ENCODE measurements at places on chromosomes 12 and 14.

- DNase-seq: no peak
Observed at GRCh38 chr14:48378541-48378940, 703.1 kb upstream of the MDGA2 start.

DNA sequence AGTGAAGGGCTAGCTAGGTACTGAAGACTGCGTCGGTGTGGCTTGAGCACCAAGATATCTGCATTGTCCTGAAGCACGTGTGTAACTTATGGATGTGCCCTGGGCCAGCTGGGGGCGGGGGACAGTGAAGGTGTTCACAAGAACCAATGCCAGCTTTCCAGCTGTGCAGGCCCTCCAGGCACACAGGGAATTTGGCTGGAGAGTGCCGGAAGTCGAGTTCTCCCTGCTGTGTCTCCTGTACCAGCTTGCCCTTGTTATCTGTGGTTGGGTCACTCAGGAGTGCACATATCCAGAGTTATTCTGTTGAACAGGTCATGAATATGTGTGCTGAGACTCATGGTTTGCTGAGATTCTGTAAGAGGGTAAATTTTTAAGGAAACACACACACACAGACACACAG is 75.9 kb upstream of the CRY1 start:
- DNase-seq: no peak

DNA sequence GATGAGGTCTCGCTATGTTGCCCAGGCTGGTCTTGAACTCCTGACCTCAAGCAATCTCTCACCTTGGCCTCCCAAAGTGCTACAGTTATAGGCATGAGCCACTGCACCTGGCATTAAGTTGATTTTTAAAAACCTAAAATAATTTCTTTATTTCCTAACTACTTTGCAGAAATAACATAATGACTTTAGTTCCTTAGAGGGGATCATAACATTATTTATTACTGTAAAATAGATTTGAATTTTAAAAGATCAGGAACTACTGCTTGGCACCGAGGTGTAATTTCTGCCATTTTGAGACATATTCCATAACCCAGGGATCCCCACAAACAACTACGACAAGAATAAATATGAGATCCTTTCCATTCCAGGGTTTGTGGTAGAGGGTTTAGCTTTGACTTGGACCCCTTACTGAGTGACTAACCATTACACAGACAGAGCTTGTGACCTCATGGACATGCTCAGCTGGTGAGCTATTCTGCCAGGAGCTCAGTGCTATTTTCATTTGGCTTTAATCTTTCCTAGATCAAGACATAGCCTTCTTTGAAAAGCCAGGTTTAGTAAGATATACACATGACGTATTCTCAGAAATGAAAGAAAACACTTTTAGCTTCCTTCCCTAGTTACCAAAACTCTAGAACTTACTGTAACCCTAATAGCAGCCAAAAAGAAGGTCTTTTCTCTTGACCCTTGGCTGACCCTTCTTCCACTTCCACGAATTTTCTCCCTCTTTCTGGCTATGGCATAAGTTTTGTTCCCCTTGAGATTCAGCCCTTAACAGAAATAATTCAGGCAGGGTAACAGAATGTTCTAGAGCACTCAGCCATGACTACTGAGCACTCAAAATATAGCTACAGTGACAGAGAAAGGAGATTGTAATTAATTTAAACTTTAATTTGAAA is 75.1 kb upstream of the NUDT4 start:
- no peak for DNase-seq

DNA sequence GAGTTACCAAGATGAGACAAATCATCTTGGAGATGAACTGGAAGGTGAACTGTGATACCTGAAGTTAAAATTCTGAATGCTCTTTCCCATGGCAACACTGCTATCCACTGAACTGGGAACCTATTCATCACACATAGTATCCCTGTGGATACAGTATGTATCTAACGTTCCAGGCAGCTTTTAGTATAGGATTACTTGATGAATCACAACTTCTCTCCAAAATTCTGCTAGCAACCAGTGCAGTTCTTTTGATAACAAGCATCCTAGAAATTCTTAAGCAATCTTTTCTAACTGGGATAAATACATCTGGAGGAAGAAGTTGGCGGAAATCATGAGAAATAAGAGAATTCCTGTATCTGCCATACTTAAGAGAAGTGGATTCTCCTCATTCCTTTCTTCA is 66.4 kb downstream of the PAWR start:
- DNase-seq: no peak

GRCh38 chr14:63448841-63449240 is 94.3 kb downstream of the PPP2R5E start:
- no peak for DNase-seq

DNA sequence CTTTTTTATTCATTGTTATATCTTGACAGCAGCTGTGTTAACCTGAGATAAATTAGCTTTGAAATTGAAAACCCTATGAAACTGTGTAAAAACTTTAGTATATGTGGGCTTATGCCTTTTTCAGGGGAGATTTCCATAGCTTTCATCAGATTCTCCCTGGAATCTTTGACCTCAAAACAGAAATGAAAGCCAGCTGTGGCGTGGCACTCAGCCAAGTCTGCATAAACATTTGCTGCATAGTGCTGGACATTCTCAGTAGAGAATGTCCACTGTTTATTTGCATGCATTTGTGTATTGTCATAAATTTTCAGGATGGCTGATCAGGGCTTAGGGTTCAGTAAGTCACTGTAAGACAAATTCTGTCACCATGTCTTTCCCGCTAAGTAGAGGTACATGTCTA is 115.3 kb upstream of the NAP1L1 start:
- no peak for DNase-seq

GRCh38 chr12:111777345-111778045 is 10.8 kb downstream of the ALDH2 start:
- no peak for DNase-seq

DNA sequence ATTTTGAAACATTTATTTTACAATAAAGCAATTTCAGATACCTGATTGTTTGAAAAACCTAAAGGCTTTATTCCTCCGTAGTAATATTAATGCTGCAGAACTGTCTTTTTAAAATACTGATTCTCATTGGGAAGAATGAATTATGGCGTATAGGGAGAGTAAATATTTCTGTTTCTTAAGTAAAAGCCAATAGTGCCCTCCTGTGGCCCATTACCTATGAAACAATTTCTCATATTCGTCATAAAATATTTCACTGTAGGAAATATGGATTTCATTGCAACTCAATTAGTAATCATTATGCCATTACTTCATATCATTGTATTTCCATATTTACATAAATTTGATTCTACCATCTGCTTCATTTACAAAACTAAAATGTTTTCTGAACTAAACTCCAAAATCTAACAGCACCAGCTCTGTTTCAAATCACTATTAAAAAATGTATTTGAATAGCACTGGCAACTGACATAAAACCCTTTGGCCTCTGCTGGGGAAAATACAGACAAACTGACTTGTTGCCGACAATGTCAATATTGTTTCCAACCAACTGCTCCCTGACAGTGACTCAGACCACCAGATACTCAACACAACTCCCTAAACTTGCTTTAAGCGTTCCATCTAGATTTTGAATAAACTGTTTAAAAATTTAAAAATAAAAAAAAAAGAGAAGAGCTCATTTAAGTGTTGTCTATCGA is 290.3 kb downstream of the NAV3 start:
- DNase-seq: no peak

GRCh38 chr14:103501041-103501870 is 21.4 kb downstream of the CKB start:
- no peak for DNase-seq

DNA sequence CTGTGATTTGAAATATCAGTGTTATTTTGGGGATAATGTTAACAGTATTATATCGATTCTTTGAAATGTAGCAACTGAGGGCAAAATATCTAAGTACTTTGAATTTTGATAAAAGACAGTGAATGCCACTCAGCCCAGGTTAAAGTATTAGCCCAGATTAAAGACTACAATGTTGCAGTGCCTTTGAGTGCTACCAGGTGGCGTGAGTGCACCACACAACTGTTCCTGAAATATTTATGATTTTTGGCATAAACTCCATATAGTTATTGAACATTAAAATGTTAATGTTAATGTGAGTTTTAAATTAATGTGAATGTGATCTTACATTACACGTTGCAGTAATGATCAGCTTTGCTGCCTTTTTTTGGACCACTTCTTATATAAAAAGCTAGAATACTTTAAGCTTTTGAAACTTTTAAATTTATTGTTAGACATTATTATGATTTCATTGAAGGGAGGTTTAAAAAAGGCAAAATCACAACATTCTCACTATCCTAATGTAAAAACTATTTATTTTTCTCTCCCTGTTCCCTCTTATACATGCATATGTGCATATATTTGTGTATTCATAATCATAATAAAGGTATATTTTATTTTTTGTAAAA is 22.5 kb downstream of the MRPS35 start:
- no peak for DNase-seq

- DNase-seq: no peak
Observed at GRCh38 chr12:96015672-96016071, 19.5 kb upstream of the HAL start.

GRCh38 chr12:114529966-114530365 is 124.0 kb upstream of the TBX5 start:
- DNase-seq: no peak

DNA sequence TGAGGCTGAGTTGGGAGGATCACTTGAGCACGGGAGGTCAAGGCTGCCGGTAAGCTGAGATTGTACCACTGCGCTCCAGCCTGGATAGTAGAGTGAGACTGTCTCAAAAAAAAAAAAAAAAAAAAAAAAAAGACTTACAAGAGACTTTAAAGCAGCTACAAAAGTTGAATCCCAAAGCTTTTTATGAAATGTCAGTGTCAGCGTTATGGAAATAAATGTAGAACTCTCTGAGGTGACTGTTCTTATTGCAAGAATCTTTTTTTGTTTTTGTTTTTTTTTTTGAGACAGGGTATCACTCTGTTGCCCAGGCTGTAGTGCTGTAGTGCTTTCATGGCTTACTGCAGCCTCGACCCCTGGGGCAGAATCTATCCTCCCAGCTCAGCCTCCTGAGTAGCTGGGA is 17.2 kb downstream of the FUT8 start:
- no peak for DNase-seq

DNA sequence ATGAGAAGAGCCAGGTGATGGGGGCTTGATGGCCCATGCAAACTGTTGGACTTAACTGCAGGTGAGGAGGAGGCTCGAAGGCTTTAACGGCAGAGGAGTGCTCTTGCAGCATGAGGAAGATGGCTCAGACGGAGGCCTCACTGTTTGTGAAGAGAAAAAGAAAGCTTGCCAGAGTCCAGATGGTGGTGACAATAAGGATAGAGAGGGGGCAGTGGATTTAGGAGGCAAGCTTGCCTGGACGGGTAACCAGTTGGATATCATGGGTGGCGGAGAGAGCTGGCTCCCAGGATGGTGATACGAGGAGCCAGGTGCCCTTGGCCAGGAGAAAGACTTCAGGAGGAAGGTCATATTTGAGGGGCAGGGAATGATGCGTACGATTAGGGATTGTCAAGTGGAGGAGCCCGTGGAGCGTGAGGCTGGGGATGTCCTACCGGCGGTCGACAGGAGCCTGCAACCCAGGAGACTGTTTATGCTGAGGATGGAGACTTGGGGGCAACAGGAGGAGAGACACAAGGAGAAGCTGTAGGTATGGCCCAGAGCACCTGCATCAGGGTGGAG is 71.8 kb downstream of the CACNA1C start:
- DNase-seq: no peak

DNA sequence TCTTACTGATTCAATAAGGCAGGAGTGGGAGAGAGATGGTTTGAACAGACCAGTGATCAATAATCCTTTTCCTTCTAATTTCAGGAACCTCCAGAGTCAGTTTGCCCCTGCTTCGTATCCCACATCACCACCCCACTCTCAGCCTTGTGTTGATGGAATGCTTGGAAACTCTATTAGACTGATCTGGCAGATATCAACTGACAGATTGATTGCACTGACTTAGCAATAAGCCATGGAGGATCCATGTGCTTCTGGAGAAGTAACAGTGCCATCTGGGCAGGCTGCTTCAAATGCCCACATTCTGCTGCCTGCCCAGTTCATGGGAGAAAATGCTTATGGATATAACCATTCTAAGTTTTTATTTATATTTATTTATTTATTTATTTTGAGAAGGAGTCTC is 218.0 kb downstream of the SLC2A13 start:
- no peak for DNase-seq

DNA sequence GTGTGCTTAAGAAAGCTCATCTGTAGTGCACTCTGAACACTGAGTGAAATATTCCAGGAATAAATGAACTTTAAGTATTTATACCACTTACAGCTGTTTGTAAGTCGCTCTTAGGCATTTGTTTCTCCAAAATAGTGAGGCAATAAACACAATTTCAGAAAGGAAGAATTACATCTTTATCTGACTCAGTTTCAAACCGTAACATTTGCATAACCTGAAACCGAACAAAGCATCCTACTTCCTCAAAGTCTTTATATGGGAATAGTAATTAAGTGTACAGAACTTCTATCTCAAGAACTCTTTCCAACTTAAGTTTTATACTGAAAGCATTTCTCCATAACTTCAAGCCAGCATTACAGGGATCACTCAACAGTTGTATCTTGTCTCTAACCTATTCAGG is 58.4 kb downstream of the SOX5 start:
- no peak for DNase-seq

GRCh38 chr12:53938326-53939140 is at the start of gene HOXC13:
HOXC13 (plus strand) TSS chr12:53938831; CDS start chr12:53938907, 76 bp downstream.
- DNase-seq: no peak

GRCh38 chr12:89544681-89545184 is 18.9 kb upstream of the POC1B start:
- no peak for DNase-seq

GRCh38 chr14:44353805-44354204 is 153.3 kb downstream of the FSCB start:
- no peak for DNase-seq

- no peak for DNase-seq
Observed at GRCh38 chr14:51207621-51208020, 32.4 kb upstream of the TMX1 start.

- no peak for DNase-seq
Observed at GRCh38 chr14:87494010-87494409, 499.0 kb downstream of the GALC start.

- DNase-seq: no peak
Observed at GRCh38 chr14:73025544-73025943, 1.4 kb downstream of the ZFYVE1 start.

DNA sequence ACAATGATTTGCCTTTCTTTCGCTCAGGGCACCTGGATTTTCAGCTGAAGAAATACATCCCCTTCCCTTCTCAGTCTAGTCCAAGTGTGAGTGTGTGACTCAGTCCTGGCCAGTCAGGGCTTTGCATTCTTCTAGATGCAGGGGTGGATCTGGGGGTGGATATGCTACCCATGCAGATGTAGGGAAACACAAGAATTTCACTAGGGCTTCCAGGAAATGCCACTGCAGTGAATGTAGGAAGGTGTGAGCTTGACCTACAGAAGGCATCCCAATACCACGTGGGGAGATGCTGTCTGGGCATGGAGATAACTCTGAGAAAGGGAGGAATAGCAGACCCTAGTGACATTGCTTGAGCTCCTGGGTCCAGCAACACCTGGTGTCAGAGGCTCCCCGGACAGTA is 404.2 kb downstream of the GLT1D1 start:
- DNase-seq: no peak

- DNase-seq: no peak
Observed at GRCh38 chr12:132685400-132685799, 1.7 kb downstream of the POLE start.

GRCh38 chr12:66627988-66628317 is 50.9 kb downstream of the GRIP1 start:
- no peak for DNase-seq
